ENCODE measurements at places on chromosomes 12 and 14.
A peak's percentile ranks its signal among the peaks of the same experiment; 100 is the strongest.

DNA sequence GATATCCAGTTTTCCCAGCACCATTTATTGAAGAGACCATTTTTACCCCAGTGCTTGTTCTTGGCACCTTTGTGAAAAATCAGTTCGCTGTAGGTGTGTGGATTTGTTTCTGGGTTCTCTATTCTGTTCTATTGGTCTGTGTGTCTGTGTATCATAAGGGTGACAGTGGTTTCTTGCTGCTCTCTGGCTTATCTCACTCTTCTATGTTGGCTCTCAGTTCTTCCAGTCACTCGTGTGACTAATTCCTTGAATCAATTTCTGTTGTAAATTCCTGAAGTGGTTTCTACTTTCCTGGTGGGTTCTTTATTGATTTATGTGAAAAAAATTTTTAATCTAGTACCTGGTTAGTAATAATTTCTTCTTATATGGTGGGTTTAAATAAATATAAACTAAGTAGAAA, 58.3 kb downstream of the OTOGL start:
- peak; percentile 22 for DNase-seq

DNA sequence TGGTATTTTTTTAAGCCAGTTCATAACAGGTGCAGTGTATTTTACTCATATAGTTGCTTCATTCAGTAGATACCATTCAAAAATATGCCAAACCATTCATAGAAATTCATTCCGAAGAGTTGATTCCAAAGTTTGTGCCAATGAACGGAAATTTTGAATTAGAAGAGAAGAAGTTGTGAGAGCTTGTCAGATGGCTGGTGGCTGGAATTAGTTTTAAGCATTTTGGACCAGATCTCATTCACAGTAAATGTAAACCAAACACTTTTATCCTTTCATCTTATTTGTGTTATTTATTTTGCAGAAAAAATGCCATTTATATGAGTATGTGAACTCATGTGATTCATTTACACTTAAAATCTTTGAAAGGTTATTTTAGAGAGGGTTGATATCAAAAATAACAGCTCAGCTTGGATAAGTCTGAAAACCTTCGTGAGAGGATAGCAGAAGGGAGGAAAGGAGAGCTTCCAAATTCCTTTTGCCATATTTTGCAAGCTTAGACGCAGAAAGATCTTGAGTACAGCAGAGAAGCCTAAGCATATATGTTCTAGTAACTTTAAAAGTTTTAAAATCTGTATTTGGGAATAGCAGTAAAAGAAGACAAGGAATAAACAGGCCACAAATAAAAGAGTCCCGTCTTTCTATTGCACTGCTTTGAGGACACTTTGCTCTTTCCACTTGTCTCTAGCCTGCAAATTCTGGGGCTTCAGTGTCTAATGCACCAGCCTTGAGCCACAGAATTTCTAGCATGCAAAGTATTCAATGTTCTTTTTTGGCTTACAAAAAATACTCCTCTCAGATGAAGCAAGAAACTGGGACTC, 253.6 kb upstream of the FLRT2 start:
- DNase-seq: no peak

DNA sequence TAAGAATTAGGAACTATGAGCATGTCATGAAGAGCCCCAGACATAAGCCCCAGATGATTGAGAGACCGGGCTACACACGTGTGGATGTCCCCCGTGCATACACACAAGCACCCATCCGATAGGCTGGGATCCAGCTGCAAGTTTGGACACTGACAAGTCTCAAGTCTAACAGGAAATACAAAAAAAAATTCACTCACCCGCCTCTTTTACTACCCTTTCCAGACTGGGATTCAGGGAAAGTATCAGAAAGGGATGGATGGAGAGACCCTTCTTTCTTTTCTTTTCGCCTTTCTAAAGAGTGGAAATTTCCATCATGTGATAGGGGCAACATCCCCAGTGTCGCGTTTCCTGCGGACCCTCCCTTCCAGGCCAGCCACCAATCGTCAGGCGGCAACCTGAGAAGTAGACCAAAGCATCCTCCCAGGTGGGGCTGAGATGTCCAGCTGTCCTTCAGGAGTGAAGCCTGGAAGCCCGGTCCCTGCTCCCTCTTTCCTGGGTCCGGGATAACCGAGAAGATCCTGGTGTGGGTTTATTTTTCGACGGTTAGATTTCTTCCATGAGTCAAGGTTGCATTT, 6.4 kb upstream of the SLC38A4 start:
- no peak for DNase-seq

GRCh38 chr12:2637371-2637770, 157.4 kb upstream of the FKBP4 start:
- no peak for DNase-seq

DNA sequence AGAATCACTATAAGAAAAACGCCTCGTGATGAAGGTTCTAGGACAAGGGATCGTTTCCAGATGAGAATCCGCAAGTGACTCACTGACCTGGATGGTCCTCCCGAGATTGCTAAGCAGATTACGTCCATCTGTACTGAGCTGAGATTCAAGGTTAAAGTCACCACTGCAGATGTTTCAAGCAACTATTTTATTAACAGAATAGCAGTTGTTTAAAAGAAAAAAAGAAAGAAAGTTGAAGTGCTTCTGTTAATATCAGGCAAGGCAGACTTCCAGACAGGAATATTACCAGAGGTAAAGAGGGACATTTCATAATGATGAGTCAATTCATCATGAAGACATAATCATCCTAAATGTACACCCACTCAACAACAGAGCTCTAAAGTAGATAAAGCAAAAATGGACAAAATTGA, 17.9 kb downstream of the PXN start:
- peak; percentile 62 for DNase-seq

DNA sequence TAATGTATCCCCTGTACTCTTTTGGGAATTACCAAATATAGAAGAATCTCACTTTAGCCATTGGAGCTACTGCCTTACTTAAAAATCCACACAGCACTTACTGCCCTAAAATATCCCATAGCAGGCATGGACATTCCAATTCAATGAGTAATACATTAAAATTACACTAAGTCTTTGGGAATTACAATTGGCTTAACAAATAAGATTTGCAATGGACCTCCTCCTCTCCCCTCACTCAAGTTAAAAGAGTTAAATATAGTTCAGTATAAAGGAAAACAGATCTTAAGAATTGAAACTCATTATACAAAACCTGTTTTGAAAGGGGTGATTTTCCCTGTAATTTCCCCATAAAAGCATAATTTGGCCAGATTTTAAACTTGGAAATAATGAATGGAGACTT, 477.1 kb downstream of the SLC16A7 start:
- DNase-seq: peak; percentile 41

DNA sequence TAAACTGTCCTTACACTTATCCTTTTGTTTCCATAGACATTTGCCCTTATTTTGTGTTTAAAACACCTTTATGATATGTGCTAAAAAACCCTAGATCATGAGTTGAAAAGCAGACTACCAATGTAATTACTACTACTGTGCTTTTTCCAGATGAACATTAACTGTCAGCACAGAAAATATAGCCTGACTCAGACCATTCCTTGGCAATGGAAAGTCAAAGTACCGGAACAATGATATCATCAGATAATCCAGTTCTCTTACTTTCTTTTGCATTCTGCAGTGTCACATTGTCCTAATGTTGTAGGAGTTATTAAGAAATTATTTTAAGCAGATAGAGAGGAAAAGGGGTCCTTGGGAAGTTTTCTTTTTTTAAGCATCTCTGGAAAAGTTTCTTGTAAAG, 1189.0 kb upstream of the FLRT2 start:
- DNase-seq: no peak

GRCh38 chr12:70828351-70828750, 92.2 kb downstream of the PTPRR start:
- peak; percentile 40 for DNase-seq

DNA sequence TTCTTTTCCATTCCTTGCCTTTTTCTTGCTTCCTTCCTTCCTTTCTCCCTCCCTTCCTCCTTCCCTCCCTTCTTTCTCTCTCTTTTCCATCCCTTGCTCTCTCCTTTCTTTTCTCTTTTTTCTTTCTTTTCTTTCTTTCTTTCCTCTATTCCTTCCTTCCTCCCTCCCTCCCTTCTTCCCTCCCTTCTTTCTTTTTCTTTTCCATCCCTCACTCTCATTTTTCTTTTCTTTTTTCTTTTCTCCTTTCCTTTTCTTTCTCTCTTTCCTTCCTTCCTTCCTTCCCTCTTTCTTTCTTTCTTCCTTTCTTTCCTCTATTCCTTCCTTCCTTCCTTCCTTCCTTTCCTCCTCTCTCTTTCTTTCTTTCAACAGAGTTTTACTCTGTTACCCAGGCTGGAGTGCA, 35.1 kb upstream of the PPP4R3A start:
- DNase-seq: no peak

GRCh38 chr12:22529281-22530060, 14.9 kb downstream of the C2CD5 start:
- DNase-seq: peak; percentile 58
